ENCODE measurements at places on chromosomes 13 and 19.
A peak's percentile ranks its signal among the peaks of the same experiment; 100 is the strongest.

GRCh38 chr19:13012690-13013608 is 17.7 kb downstream of the NFIX start:
- no peak for DNase-seq

DNA sequence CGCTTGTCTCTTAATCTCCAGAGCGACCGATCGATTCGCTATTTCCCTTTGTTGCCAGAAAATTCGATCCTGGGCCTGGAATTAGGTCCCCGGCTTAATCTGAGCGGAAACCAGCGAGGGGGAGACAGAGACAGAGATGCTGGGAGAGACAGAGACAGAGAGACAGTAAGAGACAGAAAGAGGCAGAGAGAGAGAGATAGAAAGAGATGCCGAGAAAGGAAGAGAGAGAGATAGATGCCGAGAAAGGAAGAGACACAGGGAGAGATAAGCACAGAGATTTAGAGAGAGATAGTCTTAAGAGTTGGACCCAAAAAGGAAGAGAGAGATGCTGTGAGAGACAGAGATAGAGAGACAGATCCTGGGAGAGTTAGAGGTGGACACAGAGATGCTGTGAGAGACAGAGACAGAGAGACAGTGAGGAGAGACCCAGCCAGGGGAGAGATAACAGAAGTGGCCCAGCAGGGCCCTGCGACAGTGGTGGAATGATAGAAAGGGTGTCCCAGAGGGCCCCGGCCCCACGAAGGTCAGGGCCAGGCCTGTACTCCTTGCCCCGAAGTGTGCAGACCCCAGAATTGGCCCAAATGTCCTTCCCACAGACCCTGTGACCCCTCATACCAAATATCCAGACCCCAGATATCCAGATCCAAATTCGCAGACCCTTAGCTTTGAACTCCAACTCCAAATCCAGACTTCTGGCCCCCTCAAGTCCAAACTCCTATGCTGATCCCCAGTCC is 1.3 kb downstream of the ERFL start:
- no peak for DNase-seq

DNA sequence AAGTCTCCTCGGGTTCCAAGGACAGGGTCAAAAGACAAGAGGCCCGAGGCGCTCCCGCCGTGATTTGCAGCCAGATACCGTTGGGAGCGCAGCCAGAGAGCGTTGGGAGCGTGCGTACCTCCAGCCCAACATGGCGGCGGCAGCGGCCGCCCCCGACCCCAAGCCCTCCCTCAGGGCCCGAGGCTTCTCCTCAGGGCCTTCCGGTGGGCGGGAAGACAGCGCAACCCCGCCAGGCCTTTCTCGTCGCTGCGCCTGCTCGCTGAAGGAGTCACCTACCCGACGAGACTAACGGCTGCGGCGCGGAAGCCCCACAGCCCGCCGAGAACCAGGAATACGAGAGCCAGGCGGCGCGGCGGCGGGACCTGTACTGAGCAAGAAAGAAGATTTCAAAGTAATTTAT is 3.2 kb upstream of the ZNF850 start:
- DNase-seq, result no peak

- no peak for DNase-seq
Observed at GRCh38 chr13:73903561-73903960, 230.6 kb downstream of the KLF12 start.

DNA sequence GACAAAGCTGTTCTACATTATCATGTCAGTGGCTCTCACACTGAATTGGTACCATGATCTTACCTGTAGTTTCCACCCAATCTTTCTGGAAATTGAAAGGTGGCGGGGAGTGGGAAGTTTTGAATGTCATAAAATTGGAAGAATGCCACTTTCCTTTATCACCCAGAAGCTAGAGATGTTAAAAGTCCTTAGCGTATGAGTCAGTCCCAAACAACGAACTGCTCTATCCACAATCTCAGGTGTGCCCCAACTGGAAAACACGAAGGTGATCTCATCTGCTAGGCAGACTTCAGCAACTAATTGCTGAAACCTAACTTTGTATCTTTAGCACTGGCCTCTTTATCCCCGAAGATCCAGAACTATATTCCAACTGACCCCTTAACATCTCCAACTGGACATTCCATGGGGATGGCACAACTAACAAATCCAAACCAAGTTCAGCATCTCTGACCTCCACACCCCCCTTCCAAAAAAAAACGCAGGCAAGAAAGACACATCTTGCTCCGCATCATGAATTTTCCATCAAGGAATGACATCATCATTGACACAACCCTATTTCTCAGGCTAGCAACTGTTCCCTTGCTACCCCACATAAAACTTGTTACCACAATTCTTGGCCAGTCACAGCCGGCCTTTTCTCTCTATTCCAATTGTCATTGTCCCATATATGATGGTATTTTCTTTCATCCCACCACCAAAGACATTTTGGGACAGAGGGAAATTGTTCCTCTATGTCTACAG is 175.4 kb downstream of the KLF12 start:
- no peak for DNase-seq

DNA sequence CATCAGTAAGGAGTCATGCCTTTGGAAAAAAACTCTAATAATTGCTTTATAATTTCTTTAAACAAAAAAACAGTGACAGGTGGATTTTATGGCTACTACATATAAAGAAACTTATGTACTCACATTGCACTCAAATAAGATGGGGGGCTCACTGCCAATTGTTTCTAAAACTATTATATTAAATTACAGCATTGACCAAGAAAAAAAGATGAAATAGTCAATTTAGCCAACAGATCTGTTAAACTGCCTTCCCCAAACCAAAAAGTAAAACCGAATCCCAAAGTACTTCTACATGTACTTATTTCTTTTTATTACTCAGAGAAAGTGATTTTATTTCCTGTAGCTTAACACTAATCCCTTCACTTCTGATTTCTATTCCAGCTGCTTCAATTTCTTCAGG is 716.8 kb upstream of the SLITRK5 start:
- DNase-seq, result no peak

GRCh38 chr13:81929988-81930387 is 1589.1 kb upstream of the SPRY2 start:
- DNase-seq, result peak; percentile 20

GRCh38 chr13:80454245-80454644 is 113.3 kb upstream of the SPRY2 start:
- no peak for DNase-seq

DNA sequence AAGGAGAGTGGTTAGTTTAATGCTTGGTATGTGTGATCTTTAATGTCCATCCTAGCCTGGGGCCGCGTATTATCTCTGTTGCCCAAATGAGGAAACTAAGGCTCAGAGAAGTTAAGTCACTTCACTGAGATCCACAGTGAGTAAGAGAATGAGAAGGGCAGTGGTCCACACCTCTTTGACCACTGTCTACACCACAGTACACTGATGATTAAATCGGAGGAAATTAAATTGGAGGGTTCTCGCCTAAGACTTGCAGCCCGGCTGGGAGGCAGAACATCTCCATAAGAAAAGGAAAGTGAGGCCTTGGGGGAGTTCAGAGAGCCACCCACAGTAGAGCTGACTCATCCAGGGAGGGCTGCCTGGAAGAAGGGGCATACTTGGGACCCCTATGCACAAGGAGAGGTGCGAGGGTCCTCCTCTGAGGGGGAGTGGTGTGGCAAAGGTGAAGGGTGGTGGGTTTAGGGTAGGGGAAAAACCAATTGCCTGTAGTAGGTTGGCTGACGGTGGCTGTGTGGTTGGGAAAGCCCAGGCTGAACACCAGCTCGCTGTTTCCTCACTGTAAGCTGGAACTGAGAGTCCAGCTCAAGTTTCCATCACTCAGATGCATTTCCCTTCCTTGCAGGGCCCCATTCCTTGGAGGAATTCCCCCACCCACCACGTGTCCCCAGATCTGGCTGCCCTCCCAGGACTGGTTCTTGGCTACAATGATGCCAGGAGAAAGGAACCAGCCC is 15.0 kb upstream of the DHRS12 start:
- no peak for DNase-seq

- DNase-seq, result no peak
Observed at GRCh38 chr13:46383383-46383782, 3.7 kb downstream of the RUBCNL start.

DNA sequence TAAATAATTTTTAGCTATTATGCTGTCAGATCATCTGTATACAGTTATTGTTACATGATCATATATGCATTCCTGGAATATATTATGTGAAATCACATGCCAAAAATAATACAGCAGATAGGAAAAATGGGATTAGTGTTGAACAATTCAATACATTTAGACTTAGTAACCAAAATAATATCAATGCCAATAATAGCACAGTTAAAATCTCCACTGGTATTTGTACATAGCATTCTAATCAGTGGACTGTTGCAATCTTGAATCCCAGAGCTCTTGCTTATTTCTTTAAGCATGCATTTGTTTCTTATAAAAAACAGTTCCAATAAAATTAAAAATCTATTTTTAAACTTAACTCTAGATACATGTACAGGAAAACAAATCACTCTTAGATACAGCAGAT is 2772.2 kb downstream of the PCDH9 start:
- DNase-seq, result no peak

DNA sequence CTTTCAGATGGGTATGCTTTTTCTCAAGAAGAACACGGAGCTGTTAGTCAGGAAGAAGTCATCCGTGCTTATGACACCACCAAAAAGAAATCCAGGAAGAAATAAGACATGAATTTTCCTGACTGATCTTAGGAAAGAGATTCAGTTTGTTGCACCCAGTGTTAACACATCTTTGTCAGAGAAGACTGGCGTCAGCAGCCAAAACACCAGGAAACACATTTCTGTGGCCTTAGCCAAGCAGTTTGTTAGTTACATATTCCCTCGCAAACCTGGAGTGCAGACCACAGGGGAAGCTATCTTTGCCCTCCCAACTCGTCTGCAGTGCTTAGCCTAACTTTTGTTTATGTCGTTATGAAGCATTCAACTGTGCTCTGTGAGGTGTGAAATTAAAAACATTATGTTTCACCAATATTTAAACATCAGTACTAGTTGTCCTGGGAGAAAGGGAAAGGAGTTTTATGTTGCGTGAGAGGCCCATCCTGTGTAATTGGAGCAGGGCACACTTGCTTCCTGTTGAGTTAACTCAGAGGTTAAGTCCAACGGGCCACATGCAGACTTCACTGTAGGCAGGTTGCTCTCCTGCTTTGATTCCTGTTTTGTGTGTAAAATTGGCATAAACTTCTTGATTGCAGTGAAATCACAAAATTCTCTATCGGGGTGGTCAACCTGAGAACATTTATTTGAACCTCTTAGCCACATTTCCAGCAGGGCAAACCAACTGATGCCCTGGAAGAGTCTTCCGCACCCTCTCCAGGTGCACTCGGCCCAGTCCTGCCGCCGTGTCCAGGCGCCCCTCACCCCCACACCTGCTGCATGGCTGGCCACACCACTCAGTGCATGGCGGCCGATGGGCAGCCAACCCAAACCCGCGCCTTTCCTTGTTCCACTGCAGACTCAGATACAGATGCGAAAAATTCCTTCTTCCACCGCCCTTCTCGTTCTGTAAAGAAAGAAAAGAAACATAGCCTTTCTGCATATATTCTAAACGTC is 31.6 kb downstream of the SHISA2 start:
- no peak for DNase-seq

DNA sequence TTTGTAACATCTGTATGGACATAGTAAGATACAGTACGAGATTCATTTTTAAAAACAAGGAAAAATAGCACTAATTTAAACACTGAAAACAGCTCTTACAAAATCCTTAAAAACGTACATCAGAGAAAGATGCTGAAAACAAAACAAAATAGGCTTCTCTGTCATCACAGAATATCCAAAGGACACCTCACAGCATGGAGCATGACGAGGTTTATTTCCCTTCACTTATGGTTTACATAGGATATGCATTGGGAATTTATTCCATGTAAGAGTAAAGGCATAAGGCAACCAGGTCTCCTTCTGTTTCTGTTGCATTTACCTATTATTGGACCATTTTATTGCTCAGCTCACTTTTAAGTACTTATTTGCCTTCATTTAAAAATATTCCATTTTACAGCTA is 3.0 kb downstream of the KCTD12 start:
- DNase-seq, result no peak
